ENCODE measurements at places on chromosomes 4 and X. TPM values are rescaled to one million over a fixed set of nuclear protein-coding genes. Genes with fewer than 3 reads are reported as not detected.
A peak's percentile ranks its signal among the peaks of the same experiment; 100 is the strongest.

The GUCY1B1 gene
- not detected for total RNA-seq

GRCh38 chr4:43853565-43854264, 594.9 kb downstream of the KCTD8 start:
- no peaks in the 10 kb centered on the region for H3K36me3 ChIP-seq
- no peak overlapping the region for H3K27ac ChIP-seq
- DNase-seq, result no peak
- no peaks in the 10 kb centered on the region for H3K27me3 ChIP-seq

DNA sequence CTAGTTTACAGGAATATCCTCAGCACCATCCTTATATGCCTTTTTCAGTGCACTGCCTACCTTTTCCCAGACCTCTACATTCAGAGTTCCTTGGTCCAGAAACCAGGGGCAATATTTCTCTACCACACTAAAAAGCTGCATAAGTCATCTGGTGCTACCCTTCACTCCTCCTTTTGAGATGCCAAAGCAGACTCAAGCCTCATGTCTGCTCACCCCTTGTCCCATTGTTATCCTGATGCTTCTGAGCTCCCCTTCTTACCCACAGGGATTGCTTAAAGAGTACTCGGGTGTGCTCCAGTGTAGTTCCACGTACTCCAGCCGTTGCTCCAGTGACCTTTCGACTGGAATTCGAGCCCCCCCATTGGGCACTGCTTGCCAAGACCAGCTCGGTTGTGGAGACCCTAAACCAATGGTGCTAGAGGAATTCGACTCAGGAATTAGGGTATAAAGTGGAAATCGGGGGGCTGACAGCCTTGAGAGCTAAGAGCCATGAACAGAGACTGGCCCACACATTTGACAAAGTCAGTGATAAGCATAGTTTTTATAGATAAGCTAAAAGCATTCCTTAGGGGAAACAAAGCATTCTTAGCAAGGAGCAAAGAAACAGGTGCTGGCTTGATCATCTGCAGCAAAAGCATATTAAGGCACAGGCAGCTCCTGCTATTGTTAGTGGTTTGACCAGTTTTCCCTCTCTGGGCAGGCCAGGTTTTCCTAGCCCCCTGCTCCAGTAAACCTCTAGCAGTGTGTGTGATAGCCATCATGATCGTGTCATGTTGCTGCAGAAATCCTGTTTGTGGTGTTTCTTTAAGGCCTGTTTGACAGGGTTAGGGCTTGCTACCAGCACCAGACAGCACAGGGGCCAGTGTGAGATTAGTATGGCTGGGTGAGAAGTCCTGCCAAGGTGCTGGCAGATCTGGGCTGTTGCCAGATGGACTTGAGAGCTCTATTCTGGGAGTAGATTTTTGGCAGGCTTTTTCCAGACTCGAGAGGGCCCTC, 57.5 kb upstream of the WDR1 start:
- H3K27me3 ChIP-seq, result no peaks in the 10 kb centered on the region
- no peak overlapping the region for H3K27ac ChIP-seq
- H3K36me3 ChIP-seq, result no peaks in the 10 kb centered on the region
- H3K4me3 ChIP-seq, result no peak overlapping the region
- DNase-seq, result no peak

- H3K4me1 ChIP-seq, result peaks cover 5% of the 10 kb centered on the region
- peak overlapping the region; percentile 23 for H3K27ac ChIP-seq
- no peaks in the 10 kb centered on the region for H3K36me3 ChIP-seq
- H3K4me3 ChIP-seq, result peak overlapping the region; percentile 4
- peak; percentile 93 for DNase-seq
These were observed 1.6 kb upstream of the ASB5 start for GRCh38 chr4:176270669-176271068.

The MAOA gene
- total RNA-seq, result 13.6 TPM

GRCh38 chr4:89306486-89307177, 968 bp downstream of the GPRIN3 start:
- no peaks in the 10 kb centered on the region for H3K4me1 ChIP-seq
- H3K27ac ChIP-seq, result no peak overlapping the region
- no peak for DNase-seq

- no peaks in the 10 kb centered on the region for H3K27me3 ChIP-seq
- peaks cover 8% of the 10 kb centered on the region for H3K36me3 ChIP-seq
- no peak overlapping the region for H3K27ac ChIP-seq
- H3K4me3 ChIP-seq, result no peak overlapping the region
- DNase-seq, result no peak
- no peaks in the 10 kb centered on the region for H3K4me1 ChIP-seq
These were observed 21.0 kb downstream of the SEC24D start for GRCh38 chr4:118814891-118815290.

The PLXNB3 gene
- 4.8 TPM for total RNA-seq

The USP51 gene
- not detected for total RNA-seq

DNA sequence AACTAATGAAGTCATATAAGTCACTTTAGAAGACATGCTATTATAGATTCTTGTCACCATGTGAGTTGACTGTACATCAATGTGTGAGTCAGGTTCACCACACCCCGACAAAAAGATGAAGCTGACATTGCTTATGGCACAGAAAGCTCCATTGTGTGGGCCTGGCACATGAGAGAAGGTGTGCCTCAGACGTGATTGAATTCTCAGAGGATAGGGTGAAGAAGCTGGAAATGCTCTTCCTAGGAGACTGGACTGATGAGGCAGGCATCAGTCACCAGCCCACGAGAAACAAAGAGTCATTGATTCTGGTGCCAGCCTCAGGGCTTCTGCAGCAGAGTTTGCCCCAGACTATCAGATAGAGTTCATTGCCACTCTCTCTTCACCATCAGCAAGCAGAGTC, 35.9 kb upstream of the LRAT start:
- no peak overlapping the region for H3K4me3 ChIP-seq
- no peak overlapping the region for H3K27ac ChIP-seq
- no peaks in the 10 kb centered on the region for H3K4me1 ChIP-seq
- peak; percentile 88 for DNase-seq
- H3K36me3 ChIP-seq, result no peaks in the 10 kb centered on the region
- H3K27me3 ChIP-seq, result no peaks in the 10 kb centered on the region

DNA sequence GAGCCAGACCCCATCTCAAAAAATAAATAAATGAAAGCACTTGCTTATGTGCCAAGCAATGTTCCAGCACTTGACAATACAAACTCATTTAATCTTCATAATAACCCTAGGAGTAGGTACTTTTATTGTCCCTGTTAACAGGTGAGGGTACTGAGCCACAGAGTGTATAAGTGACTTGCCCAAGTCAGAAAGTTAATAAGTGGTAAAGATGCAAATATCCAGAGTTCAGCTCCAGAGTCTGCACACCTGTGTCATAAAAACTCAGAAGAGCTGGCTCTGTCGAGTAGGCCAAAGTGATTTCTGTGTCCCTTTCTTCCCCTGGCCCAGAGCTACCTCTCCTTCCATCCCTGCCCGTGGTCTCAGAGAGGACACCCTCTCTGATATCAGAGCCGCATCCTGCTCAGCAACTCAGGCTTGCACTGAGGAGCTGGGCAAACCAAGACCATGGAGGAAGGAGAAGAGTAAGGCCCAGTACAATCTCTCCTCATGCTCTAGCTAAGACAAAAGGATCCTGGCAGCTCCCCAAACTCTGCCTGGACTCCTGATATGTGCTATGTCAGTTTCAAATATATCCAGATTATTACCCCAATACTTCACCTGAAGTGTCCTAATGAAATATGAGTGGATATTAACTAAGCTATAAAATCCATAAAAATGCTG, 136.3 kb downstream of the HS6ST2 start:
- no peak overlapping the region for H3K27ac ChIP-seq
- no peak for DNase-seq
- H3K4me1 ChIP-seq, result no peaks in the 10 kb centered on the region
- no peaks in the 10 kb centered on the region for H3K27me3 ChIP-seq
- H3K36me3 ChIP-seq, result no peaks in the 10 kb centered on the region

The GPRASP2 gene
- total RNA-seq, result 2.1 TPM

DNA sequence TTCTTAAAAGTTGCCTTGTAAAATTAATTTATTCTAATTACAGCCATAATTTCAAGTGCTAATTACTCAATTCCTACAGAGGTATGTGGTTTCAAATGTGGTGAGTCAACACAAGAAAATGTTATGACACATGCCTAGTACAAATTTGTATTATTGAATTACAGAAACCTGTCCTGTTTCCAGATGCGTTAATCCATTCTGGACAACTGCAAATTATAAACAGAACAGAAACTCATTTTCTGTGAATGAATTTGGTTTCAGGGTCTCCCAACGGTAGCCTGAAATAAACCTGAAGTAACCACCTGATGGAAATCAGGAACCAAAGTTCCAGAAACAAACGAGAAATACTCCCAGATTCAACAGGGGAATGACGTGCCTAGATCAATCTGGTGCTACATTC, 328.6 kb upstream of the F9 start:
- no peak overlapping the region for H3K27ac ChIP-seq
- H3K36me3 ChIP-seq, result no peaks in the 10 kb centered on the region
- H3K4me3 ChIP-seq, result no peak overlapping the region
- DNase-seq, result no peak

- DNase-seq, result no peak
- 0 out of 2 replicates have a peak, but pooled peaks cover 9% of the 10 kb centered on the region for H3K27me3 ChIP-seq
- H3K4me3 ChIP-seq, result no peak overlapping the region
- no peaks in the 10 kb centered on the region for H3K4me1 ChIP-seq
- no peak overlapping the region for H3K27ac ChIP-seq
These were observed 310.5 kb upstream of the DDX53 start for GRCh38 chrX:22689290-22689689.

DNA sequence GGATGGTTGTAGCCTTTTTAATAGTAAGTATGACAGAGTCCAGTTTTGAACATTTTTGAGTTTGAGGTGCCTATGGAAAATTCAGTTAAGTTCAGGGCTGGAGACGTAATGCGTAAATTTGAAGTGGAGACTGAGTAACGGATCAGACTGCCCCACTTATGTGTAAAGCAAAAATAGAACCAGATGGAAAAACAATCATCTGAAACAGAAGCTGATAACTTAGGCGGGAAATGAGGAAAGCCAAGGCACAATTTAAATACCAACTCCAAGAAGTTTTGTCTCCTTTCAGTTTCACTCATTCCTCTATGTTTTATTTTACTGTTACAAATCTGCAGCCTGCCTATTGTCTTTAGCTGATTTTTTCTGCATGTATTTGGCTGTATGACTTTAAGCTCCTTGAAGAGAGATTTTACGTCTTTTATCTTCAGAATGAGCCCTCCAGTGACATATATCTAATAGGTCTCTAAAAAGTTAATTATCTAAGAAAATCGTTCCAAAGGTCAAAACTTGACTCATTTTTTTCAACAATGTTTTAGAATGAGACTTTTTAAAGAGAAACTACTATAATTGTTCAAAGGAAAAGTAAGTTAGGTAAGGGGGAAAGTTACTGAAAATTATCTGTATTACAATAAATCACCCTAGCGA, 1.1 kb downstream of the SGCB start:
- H3K27me3 ChIP-seq, result peaks cover 13% of the 10 kb centered on the region
- peak overlapping the region; percentile 74 for H3K4me3 ChIP-seq
- peaks cover 12% of the 10 kb centered on the region for H3K4me1 ChIP-seq
- no peaks in the 10 kb centered on the region for H3K36me3 ChIP-seq

DNA sequence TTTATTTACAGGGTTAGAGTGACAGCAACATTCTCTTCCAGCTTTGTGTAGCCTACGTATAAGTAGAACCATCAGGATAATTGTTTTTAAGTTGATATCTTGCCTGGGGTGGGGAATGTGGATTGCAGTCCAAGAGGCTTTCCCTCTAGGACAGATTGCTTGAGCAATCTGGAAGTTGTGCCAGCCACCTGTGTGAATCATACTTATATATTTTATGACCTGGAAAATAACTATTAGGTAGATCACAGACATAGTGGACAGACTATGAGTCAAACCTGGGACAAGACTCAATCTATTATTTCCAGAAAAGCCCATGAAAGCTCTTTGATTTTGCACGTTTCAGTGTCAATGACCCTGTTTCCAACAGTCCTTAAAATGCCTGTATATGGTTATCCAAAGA, 98.9 kb downstream of the TLL1 start:
- no peak for DNase-seq
- no peaks in the 10 kb centered on the region for H3K4me1 ChIP-seq
- no peaks in the 10 kb centered on the region for H3K27me3 ChIP-seq
- no peak overlapping the region for H3K27ac ChIP-seq
- H3K4me3 ChIP-seq, result no peak overlapping the region
- no peaks in the 10 kb centered on the region for H3K36me3 ChIP-seq

DNA sequence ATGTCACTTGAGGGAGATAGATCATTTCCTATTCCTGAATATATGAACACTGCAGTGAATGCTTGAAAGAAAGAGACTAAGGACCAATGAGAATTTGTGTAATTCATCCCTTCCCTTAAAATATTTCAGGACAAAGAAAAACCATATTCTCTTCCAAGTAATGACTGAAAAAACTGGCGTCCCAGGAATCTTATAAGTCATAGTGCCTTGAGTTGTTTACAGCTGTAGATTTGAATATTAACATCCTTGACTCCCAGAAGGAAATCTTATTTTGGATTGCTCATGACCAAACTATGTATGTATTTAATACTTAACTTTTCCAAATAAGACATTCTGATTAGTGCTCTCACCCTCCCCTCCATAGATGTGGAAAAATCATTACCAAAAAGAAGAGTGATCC, 55.5 kb downstream of the CLDN22 start:
- H3K27me3 ChIP-seq, result no peaks in the 10 kb centered on the region
- DNase-seq, result no peak
- no peak overlapping the region for H3K4me3 ChIP-seq
- peaks cover 23% of the 10 kb centered on the region for H3K36me3 ChIP-seq
- no peak overlapping the region for H3K27ac ChIP-seq

The UGT2A1 gene
- total RNA-seq, result not detected

DNA sequence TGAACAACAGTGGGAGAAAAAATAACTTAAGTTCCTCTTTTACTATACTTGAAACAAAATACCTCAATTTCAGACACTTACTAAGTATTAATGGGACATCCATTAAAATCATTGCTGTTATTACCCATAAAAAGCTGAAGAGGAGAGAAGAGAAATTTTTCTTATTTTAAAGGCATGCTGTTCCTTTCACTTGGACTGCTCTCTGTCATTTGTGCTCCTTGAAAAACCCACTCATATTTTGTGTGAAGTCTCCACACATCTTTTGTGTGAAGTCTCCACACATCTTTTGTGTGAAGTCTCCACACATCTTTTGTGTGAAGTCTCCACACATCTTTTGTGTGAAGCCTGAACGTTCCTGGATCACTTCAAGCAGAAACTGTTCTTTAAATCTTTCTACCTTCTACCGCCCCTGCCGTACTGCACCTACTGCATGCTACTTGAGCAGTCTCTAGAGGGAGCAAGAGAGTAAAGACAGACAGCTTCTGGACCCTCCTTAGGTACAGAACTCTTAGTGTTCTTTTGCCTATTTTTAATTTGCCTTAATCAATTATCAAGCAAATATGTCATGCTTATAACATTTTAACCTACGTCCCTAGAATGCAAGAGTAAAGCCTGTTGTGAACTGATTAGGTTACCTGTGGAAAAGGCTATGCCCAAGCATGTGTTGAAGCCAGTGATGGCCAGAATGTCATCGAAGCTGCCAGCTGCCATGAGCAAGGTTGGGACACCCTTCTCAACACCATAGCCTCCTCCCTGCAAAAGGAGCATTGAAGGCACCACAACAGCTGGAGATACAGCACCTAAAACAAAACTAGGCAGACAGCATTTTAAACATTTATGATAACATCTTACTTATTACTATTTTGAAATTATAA, 27.1 kb upstream of the SLC9B1 start:
- peak; percentile 19 for DNase-seq
- H3K27me3 ChIP-seq, result no peaks in the 10 kb centered on the region
- no peaks in the 10 kb centered on the region for H3K36me3 ChIP-seq
- H3K4me3 ChIP-seq, result no peak overlapping the region

- H3K4me1 ChIP-seq, result 0 out of 2 replicates have a peak, but pooled peaks cover 6% of the 10 kb centered on the region
- H3K4me3 ChIP-seq, result no peak overlapping the region
- no peak overlapping the region for H3K27ac ChIP-seq
- H3K27me3 ChIP-seq, result no peaks in the 10 kb centered on the region
These were observed 23.8 kb upstream of the NSG1 start for GRCh38 chr4:4362991-4363697.

GRCh38 chr4:3392321-3392720, 49.4 kb upstream of the HGFAC start:
- no peaks in the 10 kb centered on the region for H3K27me3 ChIP-seq
- no peaks in the 10 kb centered on the region for H3K36me3 ChIP-seq
- H3K4me1 ChIP-seq, result no peaks in the 10 kb centered on the region
